Osteocyte (in vitro differentiated cells): ENCODE measurements at places on chromosomes 16 and 17.

GRCh38 chr16:68116256-68116867 is 31.2 kb downstream of the NFATC3 start:
- H3K27ac ChIP-seq: no peak overlapping the region
- DNase-seq: no peak
- peaks cover 2% of the 10 kb centered on the region for H3K4me1 ChIP-seq
- H3K36me3 ChIP-seq: no peaks in the 10 kb centered on the region

- no peaks in the 10 kb centered on the region for H3K4me1 ChIP-seq
- no peak for DNase-seq
Observed at GRCh38 chr16:86844695-86845094, 266.3 kb downstream of the FOXL1 start.

DNA sequence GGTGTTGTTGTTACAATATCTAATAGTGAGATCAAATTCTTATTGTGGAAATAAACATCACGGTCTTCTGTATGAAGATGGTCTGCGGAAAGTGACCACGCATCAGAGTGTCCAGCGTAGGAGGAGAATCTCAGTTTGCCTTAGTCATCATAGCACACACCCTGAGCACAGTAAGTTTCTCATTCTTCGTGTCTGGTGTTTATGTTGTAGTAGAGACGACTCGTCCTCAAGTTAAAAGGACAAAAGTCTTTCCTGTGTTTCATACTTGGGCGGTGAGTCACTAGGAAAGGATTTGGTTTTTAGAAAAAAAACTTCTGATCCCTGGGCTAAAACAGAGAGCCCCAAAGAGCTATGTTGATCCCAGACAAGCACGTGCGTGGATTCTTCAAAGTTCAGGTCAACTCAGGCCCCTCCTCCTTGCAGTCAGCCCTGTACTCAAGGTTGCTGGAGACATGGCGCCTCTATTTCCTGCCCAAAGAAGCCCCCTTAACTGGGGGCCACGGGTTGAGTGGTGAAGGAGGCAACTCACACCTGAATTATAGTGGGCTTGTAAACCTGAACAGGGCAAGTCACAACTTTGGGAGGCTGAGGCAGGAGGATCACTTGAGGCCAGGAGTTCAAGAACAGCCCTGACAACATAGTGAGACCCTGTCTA is 170.4 kb downstream of the ZFHX3 start:
- DNase-seq: no peak
- no peaks in the 10 kb centered on the region for H3K27me3 ChIP-seq
- H3K4me3 ChIP-seq: peak overlapping the region; percentile 44
- H3K36me3 ChIP-seq: peaks cover 15% of the 10 kb centered on the region
- peaks cover 67% of the 10 kb centered on the region for H3K4me1 ChIP-seq
- H3K27ac ChIP-seq: peak overlapping the region; percentile 98

GRCh38 chr17:35041390-35041789 is 22.1 kb downstream of the RFFL start:
- DNase-seq: no peak
- no peak overlapping the region for H3K4me3 ChIP-seq
- no peak overlapping the region for H3K27ac ChIP-seq
